ENCODE measurements at places on chromosomes 6 and 20.

- DNase-seq, result no peak
Observed at GRCh38 chr6:16450821-16451220, 212.4 kb downstream of the GMPR start.

DNA sequence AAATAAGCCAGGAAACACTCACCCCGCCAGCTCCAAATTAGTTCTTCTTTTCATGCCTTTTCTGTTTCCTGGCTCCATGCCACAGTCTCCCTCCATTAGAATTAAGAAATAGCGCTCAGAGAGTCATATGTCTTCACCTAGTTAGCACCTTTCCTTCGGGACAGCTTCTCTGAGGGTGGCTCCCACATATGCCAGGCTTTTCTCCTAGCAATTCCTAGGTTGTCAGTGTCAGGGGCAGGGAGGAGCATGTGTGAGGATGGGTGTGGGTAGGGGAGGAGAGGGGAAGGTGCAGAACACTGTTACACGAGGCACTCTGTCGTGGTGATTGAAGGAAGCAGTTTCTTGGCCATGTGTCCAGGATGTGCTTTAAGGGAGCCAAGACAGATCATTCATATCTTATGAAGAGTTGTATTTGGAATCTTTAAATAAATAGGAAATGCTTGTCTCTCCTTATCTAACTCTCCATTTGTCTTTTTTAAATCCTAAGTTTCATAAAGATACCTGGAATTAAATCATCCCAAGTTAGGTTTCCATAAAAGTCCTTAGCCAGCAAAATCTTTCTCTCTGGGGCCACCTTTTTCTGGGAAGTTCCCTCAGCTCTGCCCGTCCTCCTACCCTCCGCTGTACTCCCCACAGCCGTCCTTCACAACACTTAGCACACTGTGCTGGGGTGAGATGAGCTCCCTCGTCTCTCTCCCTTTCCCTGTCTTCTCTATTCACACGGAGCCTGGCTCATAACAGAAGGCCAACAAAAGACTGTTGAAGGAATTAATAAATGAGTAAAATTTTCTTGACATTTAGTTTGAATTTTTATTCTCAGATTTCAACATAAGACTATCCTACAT, 361.0 kb downstream of the CD83 start:
- DNase-seq, result peak; percentile 4

- no peak for DNase-seq
Observed at GRCh38 chr20:15278041-15278440, 940.6 kb upstream of the FLRT3 start.

GRCh38 chr20:36315545-36316351, 9.6 kb downstream of the DLGAP4 start:
- no peak for DNase-seq

DNA sequence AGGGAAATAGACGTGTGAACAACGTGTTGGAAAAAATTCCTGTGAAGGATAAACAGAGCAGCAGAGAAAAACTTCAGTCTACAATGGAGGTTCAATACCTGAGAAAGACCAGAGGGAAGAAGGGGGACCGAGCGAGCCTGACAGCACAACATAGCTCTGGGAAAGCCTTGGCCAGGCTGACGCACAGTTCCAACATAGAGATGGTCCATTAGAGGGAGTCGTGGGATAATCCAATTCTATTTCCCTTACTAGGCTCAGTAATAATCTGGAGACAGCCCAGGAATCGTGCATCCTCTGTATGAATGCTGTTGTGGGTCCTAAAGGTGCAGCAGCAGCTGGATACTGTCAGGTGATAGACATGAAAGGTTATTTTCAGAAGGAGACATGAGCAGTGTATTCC, 370.8 kb upstream of the BTBD3 start:
- peak; percentile 8 for DNase-seq

- DNase-seq, result no peak
Observed at GRCh38 chr6:68654134-68654533, 19.1 kb downstream of the ADGRB3 start.

DNA sequence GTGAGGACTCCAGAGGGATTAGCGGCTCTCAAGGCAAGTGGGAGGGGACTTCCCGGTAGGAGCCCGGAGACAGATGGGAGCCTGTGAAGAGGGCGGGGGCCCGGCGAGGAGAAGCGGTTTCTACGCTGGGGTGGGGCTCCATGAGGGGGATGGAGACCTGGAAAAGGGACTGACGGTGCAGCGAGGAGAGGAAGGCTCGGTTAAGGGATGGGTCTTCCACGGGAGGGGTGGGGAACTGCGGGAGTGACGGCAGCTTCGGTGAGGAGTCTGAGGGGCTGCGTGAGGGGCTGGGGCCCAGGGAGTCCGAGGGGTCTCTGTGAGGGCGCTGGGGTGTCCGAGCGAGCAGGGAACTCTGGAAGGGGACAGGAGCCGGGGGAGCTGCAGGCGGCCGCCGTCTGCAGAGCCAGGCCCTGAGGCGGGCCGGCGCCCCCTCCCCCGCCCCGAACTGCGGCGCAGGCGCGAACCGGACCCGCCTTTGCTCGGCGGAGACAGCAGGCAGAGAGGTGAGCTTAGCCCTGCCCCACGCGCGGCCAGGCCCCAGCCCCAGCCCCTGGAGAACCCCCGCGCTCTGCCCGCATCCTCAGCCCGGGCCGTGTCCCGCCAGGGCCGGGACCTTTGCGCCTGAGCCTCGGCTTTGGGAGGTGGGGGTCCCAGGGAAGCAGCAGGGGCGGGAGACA, at the start of gene NRSN2:
TSS of gene NRSN2 (plus strand) at position 472 of the 677 bp plus-strand sequence. CDS start 2,533 bp downstream, outside the sequence.
- DNase-seq, result peak; percentile 69
